Kidney (tissue), 22 donors: ENCODE measurements at places on chromosomes 7 and 10. TPM values are rescaled to one million over a fixed set of nuclear protein-coding genes. Genes with fewer than 3 reads are reported as not detected.

The FBXO24 gene
- total RNA-seq = 0.60 TPM

The DLX5 gene
- total RNA-seq = 0.82 TPM

The CTTNBP2 gene
- 41.1 TPM for total RNA-seq

GRCh38 chr10:130762491-130762890 lies 549.0 kb downstream of the TCERG1L start:
- no peak overlapping the region for H3K27ac ChIP-seq
- no peak for DNase-seq
- H3K36me3 ChIP-seq = no peaks in the 10 kb centered on the region
- no peaks in the 10 kb centered on the region for H3K27me3 ChIP-seq
- no peak overlapping the region for H3K4me3 ChIP-seq
- no peaks in the 10 kb centered on the region for H3K4me1 ChIP-seq

The PPP1R17 gene
- total RNA-seq = not detected

DNA sequence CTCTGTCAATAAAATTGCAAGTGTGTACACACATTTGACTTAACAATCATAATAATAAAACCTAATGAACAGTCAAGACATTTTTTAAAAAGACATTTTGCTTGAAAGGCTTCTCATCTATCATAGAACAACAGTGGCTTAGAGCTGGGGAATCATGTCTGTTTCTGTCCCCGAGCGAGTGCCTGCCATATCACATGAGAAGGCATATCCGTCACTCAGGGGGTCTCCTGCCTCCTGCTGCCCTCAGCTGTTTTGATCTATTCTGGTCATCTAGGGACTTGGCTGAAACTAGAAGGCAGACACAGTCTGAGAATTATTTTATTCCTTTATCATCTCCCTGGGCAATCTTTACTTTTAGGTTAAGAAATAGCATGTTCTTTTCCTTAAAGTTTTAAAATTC lies 278.7 kb upstream of the KLF6 start:
- H3K4me3 ChIP-seq = no peak overlapping the region
- H3K4me1 ChIP-seq = no peaks in the 10 kb centered on the region
- H3K36me3 ChIP-seq = no peaks in the 10 kb centered on the region
- no peak for DNase-seq
- no peak overlapping the region for H3K27ac ChIP-seq

The CHCHD3 gene
- 53.9 TPM for total RNA-seq

DNA sequence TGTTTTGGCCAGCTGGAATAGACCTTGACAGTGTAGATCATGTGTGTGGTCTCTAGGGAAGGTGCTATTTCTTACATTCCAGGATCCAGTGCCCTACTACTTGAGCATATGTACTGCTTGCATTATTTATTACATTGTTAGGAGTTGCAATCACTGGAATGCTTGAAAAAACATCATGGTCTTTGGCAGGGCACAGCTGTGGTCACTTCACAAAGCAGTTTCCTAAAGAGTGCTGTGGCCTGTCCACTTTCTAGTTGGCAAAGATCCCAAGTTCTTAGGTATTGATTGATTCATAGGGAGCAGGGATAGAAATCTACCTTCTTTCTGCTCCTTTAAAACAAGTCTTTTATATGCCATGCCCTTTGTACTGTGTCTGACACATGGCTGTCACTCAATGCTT lies 4.6 kb downstream of the C7orf25 start:
- no peak for DNase-seq
- no peak overlapping the region for H3K4me3 ChIP-seq
- no peak overlapping the region for H3K27ac ChIP-seq
- peaks cover 24% of the 10 kb centered on the region for H3K4me1 ChIP-seq

DNA sequence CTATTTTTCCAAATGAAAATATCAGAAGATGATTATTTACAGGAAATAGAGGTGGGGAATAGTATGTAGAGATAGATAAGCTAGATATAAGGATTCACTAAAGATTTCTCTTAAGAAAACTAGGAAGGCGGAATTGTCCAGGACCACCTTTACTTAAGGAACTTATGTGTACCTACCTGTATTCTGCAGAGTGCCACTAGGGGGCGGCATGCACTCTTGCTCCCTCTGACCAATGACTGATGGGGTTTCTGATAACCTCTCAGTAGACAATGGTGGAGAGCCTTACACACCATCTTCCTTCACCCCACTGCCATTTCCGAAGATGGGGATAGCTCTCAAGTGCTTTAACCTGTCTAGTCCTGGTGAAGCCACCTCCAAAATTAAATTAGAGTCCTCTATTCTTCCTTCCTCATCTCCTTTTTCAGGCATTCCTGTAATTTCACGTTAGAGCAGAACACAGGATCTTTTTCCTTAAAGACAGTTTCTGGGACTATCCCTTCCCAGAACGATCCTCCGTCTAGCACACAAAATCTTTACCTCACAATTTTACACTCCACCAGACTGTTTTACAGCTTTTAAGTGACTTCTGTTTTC lies 453.1 kb downstream of the SORCS1 start:
- H3K27ac ChIP-seq = no peak overlapping the region
- no peaks in the 10 kb centered on the region for H3K4me1 ChIP-seq
- no peaks in the 10 kb centered on the region for H3K27me3 ChIP-seq
- H3K36me3 ChIP-seq = no peaks in the 10 kb centered on the region

DNA sequence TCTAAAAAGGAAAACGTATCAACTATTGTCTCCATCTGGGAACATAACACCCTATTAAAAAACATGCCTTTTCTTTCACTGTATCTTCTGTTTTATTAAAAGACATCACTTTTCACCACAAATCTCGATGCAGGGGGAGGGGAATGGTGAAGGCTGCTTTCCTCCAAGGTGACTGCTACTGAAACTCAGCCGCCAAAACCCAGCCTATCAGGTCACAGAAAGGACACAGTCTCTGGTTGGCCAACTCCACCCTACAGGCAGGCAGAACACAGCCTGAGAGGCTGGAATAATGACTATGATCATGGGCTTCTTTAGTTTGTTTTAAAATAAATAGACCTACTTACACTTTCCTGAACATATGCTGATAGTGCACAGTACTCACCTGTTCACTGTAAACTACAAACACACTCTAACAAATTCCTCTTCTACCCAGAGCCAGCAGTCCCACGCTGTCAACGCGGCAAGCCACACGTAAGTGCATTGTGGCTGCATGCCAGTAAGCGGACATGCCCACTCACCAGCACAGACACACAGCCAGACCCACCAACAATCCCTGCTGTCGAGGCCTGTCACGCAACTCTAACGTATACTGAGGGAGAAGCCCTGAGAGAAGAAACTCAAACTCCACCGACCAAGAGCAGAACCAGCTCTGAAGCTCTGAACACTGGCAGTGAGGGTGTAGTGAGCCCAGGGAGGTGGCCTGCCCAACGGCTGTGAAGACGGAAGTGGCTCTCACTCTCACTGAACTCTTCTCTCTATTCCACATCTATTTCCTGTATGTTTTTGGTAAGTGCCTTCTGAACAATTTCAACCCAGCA lies 41.8 kb downstream of the NCAPG2 start:
- H3K4me1 ChIP-seq = no peaks in the 10 kb centered on the region
- H3K27ac ChIP-seq = no peak overlapping the region
- no peaks in the 10 kb centered on the region for H3K36me3 ChIP-seq

GRCh38 chr7:128311013-128311412 lies 32.7 kb downstream of the RBM28 start:
- H3K36me3 ChIP-seq = peaks cover 46% of the 10 kb centered on the region
- H3K4me1 ChIP-seq = no peaks in the 10 kb centered on the region
- H3K27me3 ChIP-seq = no peaks in the 10 kb centered on the region
- no peak overlapping the region for H3K4me3 ChIP-seq

DNA sequence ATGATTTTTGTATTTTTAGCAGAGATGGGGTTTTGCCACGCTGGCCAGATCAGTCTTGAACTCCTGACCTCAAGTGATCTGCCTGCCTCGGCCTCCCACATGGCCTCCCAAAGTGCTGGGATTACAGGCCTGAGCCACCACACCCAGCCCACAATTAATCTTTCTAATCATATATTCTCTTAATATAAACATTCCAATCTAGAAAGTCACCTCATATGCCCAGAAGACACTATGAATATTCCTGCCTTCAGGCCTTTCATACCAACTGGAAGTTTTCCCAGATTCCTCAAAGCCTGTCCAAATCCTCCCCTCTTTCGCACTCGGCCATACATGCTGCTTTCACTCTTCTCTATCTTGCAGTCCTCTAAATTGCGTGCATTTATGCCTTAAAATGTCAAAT lies 32.6 kb downstream of the PDZD8 start:
- no peaks in the 10 kb centered on the region for H3K36me3 ChIP-seq
- no peak for DNase-seq
- no peak overlapping the region for H3K27ac ChIP-seq
- H3K4me1 ChIP-seq = no peaks in the 10 kb centered on the region
- H3K27me3 ChIP-seq = no peaks in the 10 kb centered on the region
- no peak overlapping the region for H3K4me3 ChIP-seq
